ENCODE measurements at places on chromosomes 1 and 21.

GRCh38 chr1:228811712-228812305 lies 76.5 kb downstream of the RHOU start:
- DNase-seq = no peak

- DNase-seq = no peak
Observed at GRCh38 chr1:61825393-61825792, 83.1 kb downstream of the PATJ start.

- DNase-seq = no peak
Observed at GRCh38 chr21:46021398-46021797, 39.8 kb downstream of the COL6A1 start.

GRCh38 chr1:9449110-9449627 lies 90.1 kb upstream of the SLC25A33 start:
- no peak for DNase-seq

DNA sequence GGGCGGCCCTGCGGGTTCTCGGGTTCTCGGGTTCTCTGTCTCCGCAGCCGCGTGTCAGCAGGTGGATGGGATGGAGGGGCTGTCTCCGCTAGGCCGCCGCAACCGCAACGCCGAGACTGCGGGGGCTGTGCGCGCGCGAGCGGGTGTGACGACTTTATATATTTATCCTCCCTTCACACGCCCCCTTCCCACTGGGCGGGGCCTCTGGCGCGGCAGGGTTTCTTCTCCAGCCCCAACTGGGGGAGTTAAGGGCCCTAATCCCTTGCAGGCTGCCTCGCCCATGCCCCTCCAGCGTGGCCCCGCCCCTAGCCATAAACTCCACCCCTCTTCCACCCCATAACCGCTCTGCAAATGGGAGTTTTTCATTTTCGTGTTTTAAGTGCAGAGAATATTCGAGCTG lies 3.4 kb downstream of the IGSF21 start:
- peak; percentile 6 for DNase-seq

DNA sequence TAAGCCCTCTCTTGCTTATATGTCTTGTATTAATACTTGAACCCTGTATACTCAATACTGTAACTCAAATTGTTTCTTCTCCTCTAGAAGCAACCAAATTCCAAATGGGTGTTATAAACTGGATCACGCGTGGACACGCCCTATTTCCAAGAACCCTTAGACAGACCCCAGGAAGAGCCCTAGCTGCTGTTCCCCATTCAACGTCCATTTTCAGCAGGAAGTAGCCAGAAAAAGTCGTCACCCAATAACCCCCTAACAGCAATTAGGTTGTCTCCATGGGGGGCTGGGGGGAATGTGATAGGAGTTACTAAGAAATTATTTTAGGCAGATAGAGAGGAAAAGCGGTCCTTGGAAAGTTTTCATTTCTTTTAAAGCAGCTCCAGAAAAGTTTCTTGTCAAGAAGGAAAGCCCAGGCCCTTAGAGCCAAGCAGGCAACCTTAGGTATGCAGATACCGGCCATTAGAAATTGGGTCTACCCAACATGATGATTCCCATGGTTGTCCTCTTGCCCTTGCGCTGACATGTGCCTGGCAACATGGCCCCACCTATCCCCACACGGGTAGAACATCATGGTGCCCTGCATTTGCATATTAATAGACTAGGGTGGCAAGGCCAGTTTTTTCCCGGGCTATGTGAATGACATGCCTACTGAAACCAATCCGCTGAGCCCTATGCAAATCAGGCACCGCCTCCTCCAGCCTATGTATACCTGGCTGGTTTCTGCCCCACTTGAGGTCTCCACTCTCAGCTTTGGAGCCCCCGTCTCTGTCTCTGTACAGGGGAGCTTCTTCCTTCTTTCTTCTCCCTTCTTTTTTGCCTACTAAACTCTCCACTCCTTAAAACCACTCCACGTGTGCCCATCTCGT lies 4.0 kb upstream of the CD46 start:
- no peak for DNase-seq

DNA sequence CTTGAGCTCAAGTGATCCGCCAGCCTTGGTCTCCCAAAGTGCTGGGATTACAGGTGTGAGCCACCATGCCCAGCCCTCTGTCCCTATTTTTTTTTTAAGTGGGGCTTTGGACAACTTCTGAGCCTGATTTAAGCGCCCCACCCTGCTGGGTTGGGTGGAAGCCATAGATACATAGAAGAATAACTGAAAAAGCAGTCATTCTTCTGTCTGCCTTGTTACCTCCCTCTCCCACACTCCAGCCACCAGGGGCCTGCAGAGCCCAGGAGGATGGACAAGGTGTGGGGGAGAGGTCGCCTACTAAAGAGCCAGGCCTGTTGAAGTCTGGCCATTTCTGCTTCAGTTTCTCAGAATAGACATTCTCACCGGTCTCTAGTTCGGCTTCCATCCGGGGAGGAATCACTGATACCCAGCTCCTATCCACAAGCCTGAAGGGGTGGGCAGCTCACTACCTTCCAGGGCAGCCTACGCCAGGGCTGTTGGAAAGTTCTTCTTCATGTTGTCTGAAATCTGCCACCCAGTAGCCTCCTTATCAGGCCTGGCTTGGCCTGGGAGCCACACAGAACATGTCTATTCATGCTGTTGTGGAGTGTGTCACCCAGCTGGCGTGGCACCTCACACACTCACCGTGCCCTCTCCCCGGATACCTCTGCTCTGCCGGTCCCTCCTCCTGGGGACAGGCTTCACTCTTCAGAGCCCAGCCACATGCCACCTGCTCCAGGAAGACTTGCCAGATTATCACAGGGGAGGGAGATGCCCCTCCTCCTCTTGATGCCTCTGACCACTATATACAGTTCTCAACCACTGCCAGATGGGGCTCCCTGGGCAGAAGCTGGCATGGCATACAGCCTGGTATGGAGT lies 27.7 kb downstream of the KNCN start:
- DNase-seq = no peak

GRCh38 chr1:27968692-27969091 lies 8.9 kb downstream of the XKR8 start:
- peak; percentile 14 for DNase-seq

GRCh38 chr1:157482174-157482573 lies 70.1 kb downstream of the FCRL5 start:
- DNase-seq = no peak

DNA sequence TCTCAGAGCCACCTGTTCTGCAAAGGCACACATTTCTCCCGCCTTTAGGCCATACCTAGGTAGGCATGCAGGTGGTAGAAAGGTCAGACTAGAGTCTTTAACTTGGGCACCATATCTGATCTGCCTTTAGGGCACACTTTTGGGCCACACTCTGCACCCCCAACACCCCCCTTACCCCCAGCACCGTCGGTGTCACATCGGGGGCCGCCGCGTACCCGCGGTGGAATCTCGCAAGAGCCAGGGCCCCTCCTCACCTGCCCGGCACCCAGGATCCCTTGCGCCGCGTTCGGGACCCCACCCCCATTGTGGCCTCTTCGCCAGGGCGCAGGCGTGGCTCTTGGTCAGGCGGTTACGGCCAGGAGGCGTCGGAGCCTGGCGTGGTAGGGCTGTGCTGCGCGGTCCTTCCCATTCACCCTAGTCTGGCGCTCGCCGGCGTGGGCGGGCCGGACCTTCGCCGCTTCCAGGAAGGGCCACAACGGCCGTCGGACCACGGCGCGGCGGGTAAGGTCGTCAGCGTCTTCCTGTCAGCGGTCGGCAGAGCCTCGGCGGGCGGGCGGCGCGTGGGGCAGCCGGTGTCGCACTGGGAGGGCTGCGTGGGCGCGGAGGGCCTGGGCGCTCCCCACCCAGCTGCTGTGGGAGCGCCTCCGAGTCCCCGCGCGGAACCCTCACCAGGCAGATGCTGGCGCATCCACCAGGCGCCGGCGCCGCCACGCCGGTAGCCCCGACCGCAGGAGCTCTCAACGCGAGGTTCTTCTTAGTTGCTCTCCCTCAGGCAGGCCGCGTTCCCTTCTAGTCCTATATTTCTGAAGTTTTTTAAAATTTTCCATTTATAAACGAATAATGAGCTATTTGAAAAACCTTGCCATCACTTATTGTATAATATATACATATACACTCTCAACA lies at the start of gene DNAH14:
Gene DNAH14 (plus strand): TSS at position 341 of the 903 bp plus-strand sequence. CDS start 23,028 bp downstream, outside the sequence.
- peak; percentile 11 for DNase-seq

- no peak for DNase-seq
Observed at GRCh38 chr1:40868051-40868723, 6.0 kb upstream of the CITED4 start.

GRCh38 chr21:38950435-38951094 lies 144.8 kb downstream of the ETS2 start:
- DNase-seq = no peak

- no peak for DNase-seq
Observed at GRCh38 chr1:94199398-94199797, 38.0 kb downstream of the ARHGAP29 start.

- DNase-seq = no peak
Observed at GRCh38 chr1:236489710-236490377, 33.9 kb upstream of the LGALS8 start.

GRCh38 chr1:47919113-47919833 lies 77.9 kb downstream of the TRABD2B start:
- DNase-seq = no peak

DNA sequence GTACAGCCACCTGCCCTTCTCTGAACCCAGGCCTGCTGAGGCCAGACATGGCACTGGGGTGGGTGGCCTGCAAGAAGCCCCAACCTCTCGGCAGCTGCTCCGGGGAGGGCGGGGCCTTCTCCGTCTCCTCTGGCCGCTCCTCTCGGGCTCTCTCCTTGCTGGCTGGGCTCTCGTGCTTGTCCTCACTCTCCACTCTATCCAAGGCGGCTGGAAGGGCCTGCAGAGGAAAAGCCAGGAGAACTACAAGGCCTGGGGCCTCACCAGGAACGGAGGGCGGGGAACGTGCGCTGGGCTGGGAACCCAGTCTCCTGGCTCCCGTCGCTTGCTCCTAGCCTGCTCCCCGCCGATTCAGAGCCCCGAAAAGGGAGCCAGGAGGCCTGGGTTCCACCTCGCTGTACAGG lies 59.1 kb downstream of the CHD5 start:
- no peak for DNase-seq

DNA sequence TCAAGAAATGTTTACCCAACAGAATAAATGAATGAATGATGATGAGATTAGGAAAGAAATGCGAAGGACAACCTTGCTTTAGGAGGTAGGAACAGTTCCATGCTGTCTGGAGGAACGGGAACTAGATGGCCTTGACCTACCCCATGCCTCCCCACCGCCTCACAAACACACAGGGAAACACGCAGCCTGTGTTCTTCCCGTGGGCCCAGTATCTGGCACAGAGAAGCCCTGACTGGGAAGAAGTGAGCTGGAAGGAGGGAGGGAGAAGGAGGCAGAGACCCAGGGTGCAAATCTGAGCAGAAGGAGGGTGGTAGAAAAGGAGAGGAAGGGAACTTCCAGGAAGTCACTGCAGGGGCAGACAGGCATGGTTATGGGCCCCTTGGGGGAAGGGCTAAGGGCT lies 3.5 kb upstream of the ADORA1 start:
- no peak for DNase-seq

DNA sequence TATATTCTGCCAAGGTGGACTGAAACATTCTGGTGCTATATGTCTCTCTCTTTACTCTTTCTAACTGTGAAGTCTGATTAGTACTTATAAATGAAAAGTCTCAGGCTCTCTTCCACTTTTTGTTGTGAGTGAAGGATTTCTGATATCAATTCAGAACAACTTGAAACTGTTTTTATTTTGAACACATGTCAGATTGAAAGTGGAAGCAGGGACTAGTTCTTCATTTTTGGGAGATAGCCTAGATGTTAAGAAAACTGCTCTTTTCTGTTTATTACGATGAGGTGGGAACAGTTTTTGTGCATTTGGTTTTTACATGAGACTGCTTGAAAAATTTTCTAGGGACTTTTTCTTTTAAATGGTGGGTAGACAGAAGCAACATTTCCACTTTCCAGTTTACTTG lies 14.5 kb upstream of the GBP3 start:
- no peak for DNase-seq

GRCh38 chr1:187384504-187384903 lies 555.8 kb downstream of the PLA2G4A start:
- no peak for DNase-seq

GRCh38 chr1:212586206-212587015 lies 22.1 kb upstream of the ATF3 start:
- DNase-seq = no peak

DNA sequence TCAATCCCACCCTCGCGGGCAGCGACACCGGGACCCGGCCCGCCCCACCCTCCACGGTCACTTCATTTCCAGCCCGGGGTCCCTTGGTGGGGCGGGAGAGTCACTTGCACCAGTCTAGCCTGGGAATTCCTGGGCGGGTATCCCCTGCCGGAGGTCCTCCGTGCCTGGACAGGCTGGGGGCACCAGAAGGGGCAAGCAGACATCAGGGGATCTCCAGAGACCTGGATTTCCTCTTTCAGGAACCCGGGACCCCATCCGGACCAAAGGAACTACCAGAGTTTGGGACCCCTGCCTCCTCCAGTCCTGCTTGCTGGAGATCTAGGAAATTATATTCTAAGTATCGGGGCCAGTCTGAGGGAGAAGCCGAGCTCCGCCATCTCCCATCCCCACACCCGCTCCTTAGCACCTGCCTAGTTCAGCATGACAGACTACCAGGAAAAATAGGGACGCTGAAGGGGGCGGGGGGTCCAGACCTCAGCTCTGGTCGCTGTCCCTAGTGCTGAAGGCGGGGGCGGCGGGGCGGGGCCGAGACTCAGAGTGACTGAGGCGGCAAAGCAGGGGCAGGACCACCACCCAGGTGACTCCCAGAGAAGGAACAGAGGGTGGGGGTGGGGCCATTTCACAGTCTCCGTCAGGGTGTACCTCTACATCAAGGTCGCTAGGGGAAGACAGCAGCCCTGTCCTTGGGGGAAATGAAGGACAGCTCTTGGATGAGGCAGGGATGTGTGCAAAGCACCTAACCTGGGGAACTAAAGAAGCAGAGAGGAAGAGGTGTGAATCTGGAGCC lies 832 bp downstream of the HCN3 start:
- peak; percentile 83 for DNase-seq

GRCh38 chr21:38042246-38042645 lies 126.0 kb upstream of the KCNJ6 start:
- no peak for DNase-seq

DNA sequence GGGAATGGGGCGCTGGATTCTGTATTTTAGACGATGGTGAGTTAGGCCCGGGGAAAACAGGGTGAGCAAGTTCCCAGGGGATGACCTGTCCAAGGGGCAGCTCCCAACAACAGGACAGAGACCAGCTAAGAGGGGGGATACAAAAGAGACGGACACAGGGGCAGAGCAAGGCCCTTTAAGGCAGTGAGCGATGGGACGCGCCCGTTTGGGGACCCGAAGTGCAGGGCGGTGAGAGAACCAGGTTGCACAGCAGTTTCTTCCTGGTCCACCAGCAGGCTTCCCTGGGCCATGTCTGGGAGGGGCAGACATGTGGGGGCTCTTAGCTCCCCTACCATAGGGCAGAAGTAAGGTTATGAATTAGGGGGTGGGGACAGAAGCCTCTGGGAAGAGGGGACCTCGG lies 22.0 kb downstream of the INAVA start:
- DNase-seq = no peak

- peak; percentile 28 for DNase-seq
Observed at GRCh38 chr1:234315091-234315541, 58.1 kb upstream of the COA6 start.

GRCh38 chr1:164064501-164064900 lies 494.5 kb upstream of the PBX1 start:
- no peak for DNase-seq
